Central memory CD8-positive, alpha-beta T cell (primary cell): ENCODE measurements at places on chromosomes 2 and 18.

- no peak for DNase-seq
Measured at GRCh38 chr18:7301094-7301493, 70.2 kb downstream of the LRRC30 start.

DNA sequence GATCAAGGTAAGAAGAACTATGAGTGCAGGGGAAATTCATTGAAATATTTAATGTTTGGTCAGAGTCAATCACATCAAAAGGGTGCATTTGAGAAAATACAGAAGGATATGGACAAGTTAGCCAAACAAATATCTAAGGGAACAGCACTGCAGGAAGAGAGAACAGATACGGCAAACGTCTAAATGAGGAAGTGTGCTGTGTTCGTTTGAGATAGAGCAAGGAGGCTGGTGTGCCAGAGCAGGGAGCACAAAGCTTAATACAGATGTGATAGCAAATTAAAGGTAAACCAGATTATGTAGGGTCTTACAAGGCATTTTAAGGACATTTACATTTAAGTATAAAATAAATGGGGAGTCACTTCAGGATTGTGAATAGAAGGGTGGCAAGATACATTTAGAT lies 241.3 kb upstream of the ZNF804A start:
- no peak for DNase-seq

- no peak for DNase-seq
Measured at GRCh38 chr2:232569541-232569940, 19.1 kb downstream of the EIF4E2 start.

- DNase-seq = no peak
Measured at GRCh38 chr2:99858951-99859596, 283.3 kb downstream of the AFF3 start.

GRCh38 chr2:237147317-237147716 lies 61.6 kb downstream of the COPS8 start:
- DNase-seq = no peak

GRCh38 chr18:74625157-74625556 lies 27.5 kb downstream of the ZNF407 start:
- no peak for DNase-seq

DNA sequence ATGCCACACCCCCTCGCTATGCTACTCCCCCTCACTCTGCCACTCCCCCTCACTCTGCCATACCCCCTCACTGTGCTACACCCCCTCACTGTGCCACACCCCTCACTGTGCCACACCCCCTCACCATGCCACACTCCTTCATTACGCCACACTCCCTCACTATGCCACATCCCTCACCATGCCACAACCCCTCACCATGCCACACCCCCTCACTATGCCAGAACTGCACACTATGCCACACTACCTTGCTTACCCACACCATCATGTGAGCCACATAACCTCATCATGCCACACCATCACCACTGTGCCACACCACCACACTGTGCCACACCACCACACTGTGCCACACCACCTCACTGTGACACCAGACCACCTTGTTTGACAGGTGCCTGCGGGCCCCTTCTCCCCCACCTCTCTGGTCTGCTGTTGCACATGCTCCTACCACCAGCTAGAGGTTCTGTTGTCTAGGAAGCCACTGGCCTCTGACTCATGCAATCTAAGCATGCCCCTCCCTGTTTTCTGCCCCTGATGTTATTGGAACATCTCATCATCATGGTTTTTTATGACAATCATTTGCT lies 22.0 kb downstream of the MARCHF4 start:
- DNase-seq = no peak

DNA sequence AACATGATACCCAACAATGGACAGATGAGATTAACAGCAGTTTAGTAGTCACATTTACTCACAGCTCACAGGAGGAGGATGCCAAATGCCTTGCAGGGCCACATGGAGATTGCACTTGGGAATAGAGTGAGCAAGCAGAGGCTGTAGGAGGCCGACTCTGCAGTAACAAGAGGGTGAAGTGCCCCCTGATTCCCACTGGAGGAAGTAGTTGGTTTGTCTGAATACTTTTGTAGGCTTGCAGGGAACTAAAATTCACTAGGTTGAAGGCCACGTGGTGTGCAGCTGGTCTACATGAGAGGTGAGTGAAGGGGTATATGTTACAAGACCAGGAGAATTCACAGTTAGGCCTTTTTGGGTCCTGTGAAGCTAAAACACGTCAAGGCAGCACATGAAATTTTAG lies 419.3 kb upstream of the TNP1 start:
- DNase-seq = no peak

GRCh38 chr2:138090330-138090729 lies 126.1 kb downstream of the HNMT start:
- DNase-seq = no peak

DNA sequence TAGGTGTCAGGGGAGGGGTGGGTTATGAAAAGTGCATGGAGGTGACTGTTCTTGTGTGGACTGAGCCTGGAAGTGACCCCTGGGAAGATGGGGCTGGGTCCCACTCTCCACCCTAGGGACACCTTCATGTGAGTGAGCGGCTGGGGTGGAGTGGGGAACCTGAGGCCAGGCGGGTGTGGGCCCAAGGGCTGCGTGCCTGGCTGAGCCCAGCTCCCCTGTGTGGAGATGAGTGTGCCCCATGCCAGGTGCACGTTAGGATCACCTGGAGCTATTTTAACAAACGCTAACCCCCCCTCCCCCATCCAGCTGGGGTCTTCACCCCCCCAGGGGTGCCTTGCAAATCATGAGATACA lies 26.5 kb downstream of the ZAP70 start:
- no peak for DNase-seq

DNA sequence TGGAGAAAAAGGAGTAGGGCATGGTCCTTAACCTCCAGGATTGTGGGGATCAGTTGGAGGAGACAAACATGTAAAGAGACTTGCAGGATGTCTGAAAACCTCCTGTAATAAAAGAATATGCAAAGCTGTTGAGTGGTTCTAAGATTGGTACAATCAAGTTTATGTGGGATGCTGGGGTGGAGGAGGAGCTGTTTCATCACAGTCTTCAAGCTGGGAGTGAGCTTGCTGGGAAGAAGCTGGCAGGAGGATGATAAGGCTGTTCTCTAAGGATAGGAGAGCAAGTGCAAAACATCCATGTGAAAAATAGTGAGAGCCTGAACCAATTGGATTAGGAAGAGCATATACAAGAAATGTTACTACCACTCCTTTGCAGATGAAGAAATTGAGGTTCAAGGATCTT lies 161.9 kb upstream of the CRIM1 start:
- no peak for DNase-seq

GRCh38 chr18:77135339-77136075 lies 2.9 kb upstream of the MBP start:
- DNase-seq = no peak

DNA sequence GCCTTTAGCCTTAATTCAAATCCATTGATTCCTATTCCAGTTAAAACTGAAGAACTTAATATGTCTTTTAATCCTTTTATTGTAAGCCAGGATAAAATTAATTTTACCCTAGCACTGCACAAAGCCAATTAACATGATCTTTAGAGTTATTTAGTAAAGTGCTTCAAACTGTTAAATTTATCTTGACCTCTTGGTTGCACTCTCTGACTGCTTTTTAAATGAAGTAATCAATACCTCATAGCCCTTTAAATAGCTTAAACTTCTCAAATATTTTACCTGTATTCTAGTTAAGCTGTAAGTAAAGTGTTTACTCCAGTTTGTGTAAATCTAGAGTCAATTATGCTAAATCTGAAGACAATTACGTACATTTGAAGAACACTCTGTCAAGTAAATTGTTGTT lies 221.0 kb downstream of the WDR7 start:
- DNase-seq = no peak

GRCh38 chr2:2901384-2902345 lies 476.0 kb downstream of the EIPR1 start:
- no peak for DNase-seq

- DNase-seq = no peak
Measured at GRCh38 chr2:222074674-222075073, 224.1 kb downstream of the PAX3 start.

- DNase-seq = no peak
Measured at GRCh38 chr18:48922226-48922800, 28.5 kb downstream of the SMAD7 start.

DNA sequence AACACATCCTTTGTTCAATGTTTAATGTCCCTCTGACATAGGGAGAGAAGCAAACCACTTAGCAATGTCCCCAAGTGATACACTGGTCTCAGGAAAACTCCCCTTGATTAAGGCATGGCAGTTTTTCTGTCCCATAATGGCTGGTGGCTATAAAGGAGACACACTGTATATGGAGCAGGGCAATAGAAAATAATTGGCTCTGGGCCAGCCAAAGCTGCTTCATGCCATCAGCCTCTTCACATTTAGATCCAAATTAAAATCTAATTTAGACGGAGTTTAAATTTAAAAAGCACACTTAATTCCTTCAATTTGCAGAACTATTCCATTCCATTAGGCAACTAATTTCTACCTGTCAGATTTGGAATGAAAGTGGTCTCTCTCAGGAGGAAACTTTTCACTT lies 638.1 kb downstream of the DSC3 start:
- DNase-seq = no peak

GRCh38 chr2:101387151-101387834 lies at the start of gene CREG2:
TSS of gene CREG2 (minus strand) at chr2:101387503. CDS start at chr2:101387457, 46 bp downstream.
- peak; percentile 16 for DNase-seq

- DNase-seq = no peak
Measured at GRCh38 chr2:164913640-164914350, 41.5 kb downstream of the SLC38A11 start.

GRCh38 chr18:77071061-77071460 lies 61.5 kb downstream of the MBP start:
- no peak for DNase-seq

DNA sequence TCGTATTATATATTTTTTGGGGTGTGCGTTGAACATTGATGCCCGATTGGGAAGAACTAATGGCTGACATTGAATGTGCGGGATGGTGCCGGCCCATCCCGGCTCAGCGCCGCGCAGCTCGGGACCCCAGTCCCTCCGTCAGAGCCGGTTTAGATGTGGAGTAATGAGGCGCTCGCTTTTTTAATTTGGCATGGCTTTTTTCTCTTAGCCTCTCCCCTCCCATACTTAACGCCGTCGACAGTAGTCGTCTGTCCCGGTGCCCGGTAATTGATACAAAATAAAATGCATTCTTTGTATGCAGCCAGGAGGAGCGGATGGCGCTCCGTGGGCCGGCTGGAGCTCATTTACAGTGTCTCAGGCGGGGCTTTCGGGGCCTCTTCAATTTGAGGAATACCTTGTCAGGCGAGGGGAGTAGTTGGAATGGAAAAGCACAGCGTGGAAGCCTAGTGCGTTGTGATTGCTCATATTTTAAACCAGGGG lies 209.2 kb downstream of the GBX2 start:
- no peak for DNase-seq

- DNase-seq = no peak
Measured at GRCh38 chr18:6610466-6610865, 119.0 kb upstream of the ARHGAP28 start.

- DNase-seq = no peak
Measured at GRCh38 chr2:43265421-43265820, 39.0 kb upstream of the ZFP36L2 start.

- DNase-seq = no peak
Measured at GRCh38 chr2:180607514-180608049, 372.8 kb upstream of the UBE2E3 start.

DNA sequence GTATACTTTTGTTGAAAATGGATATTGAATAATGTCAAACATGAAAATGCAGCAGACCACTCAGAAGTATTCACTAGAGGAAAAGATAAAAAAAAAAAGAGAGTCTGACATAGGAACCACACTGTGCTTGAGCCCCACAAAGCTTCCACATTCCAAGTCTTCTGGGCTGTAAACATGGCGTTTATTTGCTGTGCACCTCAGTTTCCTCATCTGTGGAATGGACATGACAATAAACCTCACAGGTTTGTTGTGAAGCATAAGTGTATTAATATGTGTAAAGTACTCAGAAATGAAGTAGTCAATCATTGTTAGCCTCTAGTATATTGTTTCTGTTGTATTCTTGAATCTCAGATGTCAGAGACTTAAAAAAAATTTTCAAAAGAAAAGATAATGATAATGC lies 525.8 kb upstream of the NRP2 start:
- no peak for DNase-seq

DNA sequence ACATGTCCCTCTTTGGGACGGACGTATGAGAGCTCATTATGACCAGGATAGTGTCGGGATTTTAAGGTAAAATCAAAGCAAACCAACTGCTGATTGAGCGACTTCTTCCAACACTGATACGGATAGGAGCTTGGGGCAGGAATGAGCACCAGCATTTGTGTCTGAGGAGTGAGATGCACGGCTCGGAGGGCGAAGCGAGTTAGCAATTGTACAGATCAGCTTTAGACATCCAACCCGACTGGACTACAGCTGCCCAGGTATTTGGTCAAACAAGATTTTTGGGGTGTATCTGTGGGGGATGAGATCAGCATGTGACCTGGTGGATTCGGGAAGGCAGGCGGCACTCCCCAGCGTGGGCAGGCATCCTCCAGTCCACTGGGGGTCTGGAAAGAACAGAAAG lies 76.1 kb downstream of the NDUFA10 start:
- DNase-seq = no peak

DNA sequence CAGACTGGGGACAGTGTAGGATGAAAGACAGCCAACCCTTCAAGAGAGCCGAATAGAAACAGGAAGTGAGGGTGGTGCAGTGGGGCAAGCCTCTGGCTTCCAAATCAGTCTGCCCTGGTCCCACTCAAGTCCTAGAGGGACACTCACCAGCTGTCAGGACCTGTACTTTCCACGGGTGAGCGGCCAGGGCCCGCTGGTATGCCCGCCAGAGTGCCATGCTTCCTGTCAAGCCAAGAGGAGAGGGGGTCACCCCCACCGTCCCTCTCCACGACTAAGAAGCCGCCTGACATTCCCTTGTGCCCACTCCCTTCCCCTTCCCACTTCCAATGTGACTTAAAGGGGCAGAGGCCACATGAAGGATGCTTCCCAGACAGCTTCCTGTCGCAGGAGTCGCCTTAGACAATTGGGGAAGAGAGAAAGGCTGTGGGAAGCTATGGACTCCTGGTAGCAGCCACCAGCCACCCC lies 564 bp downstream of the MPV17 start:
- no peak for DNase-seq

DNA sequence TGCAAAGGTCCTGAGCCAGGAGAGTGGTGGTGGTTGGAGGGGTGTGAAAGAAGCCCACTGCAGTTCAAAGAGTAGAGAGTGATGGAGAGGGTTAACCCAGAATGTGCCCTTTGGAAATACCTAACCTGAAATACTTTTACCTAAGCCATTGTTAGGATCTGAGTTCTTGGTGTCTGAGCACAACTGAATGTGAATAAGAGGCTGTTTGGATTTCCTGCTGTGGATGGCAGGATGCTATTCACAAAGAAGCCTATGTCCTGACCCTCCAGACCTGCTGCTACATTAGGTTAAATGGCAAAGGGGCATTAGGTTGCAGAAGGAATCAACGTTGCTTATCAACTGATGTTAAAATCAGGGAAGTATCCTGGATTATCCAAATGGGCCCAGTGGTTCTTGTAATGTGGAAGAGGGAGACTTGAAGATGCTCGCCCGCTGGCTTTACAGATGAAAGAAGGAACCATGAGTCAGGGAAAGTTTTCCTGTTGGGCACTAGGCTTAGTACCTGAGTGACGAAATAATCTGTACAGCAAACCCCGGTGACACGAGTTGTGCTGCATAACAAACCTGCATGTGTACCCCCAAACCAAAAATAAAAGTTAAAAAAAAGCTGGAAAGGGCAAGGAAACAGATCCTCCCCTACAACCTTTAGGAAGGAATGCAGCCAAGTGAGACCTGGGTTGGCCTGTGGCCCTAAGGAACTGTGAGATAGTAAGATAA lies 27.2 kb downstream of the ITGA6 start:
- no peak for DNase-seq

GRCh38 chr2:222927600-222927999 lies 66.8 kb downstream of the ACSL3 start:
- no peak for DNase-seq

- no peak for DNase-seq
Measured at GRCh38 chr2:36613801-36614200, 15.8 kb upstream of the FEZ2 start.
